ENCODE measurements at places on chromosomes 12 and 14.

DNA sequence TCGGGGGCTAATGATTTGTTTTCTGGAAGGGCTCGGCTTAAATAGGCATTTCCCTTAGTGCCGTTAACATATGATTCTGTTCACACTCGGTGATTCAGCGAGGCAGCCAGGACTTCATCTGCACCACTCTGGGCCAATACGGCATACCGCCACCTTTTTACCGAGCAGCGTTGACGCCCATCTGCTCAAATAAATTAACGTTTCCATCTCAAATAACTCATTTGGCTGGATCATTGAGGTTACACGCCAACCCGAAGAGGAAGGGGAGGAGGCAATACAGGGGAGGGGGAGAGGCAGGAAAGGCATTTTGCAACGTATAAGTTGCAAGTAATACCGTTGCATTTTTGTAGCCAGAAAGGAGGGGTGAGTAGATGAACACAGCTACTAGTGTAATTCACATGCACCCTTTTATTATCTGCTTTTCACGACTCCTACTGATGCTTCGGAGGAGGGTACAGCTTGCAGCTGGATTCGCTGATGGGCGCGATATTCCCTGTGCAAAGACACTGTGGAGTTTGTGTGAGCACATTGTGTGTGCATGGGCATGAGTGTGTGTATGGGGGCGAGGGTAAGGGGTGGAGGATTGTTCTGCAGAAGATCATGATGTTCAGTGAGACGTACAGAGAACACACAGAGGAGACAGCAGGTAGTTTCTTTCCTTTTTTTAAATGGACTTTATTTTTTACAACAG, 45.9 kb downstream of the MAP1LC3B2 start:
- no peak for DNase-seq

GRCh38 chr14:69612783-69613130, 1.4 kb downstream of the SUSD6 start:
- no peak for DNase-seq

- no peak for DNase-seq
These were observed 97.3 kb upstream of the RBM19 start for GRCh38 chr12:114063435-114063834.

DNA sequence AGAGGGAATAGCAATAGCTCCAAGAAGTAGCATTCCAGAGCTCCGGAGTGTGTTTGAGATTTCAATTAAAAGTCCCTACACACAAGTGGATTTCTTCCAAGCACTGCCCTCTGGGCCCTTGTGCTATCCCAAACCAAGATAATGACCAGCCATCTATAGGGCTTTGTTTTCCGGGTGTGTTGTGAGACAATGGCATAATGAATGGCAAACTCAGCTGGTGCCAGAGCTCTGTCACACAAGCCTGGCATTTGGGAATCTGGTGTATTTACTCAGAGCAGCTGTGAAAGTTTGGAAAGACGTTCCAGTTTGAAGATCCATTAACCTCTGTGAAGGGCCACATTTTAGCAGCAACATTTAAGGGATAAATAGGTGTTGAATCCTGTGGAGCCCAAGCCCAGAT, 61.2 kb upstream of the TMTC2 start:
- DNase-seq: no peak

DNA sequence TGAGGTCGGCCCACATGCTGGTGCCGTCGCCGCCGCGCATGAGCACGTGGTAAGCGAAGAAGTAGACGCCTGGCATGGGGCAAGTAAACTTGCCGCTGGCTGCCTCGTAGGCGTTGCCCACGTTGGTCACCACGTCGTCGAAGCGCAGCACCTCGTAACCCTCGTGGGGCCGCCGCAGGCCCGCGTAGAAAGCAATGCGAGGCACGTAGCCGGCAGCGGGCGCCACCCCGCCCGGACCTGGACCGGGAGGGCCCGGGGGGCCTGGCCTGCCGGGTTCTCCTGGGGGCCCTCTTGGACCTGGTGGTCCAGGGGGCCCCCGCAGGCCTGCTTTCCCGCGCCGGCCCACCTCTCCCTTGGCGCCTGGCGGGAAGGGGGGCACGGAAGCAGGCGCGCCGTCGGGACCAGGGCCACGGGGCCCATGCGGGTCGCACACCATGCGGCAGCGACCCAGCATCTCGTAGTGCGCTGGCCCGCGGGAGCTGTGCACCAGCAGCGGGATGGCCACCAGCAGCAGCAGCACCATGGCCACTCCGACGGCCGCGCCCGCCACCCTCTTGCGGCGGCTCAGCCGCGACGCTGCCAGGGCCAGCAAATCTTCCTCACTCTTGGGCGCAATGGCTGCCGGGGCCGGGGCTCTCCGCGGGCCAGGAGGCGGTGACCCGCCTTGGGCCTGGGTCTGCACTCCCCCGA, 888 bp downstream of the C1QL4 start:
- DNase-seq: no peak

DNA sequence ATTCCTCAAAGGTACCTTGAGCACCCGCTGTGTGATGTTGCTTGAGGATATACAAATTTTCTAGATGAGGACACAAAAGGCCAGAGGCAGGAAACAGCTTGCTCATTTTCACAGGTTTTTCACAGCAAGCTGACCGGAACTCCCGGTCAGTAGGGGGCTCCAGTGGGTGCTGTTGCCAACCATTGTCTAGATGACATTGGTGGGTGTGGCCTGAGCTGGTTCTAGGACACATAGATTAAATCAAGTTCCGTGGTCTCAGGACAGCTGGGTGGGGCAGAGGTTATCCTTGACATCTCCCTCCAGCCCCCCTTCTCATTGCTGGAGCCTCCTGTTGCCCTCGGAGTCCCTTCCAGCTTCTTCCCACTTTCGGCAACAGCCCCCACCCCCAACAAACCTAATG, 153.6 kb upstream of the FKBP4 start:
- no peak for DNase-seq

- no peak for DNase-seq
These were observed 451.9 kb upstream of the FBXO33 start for GRCh38 chr14:39884091-39884490.

DNA sequence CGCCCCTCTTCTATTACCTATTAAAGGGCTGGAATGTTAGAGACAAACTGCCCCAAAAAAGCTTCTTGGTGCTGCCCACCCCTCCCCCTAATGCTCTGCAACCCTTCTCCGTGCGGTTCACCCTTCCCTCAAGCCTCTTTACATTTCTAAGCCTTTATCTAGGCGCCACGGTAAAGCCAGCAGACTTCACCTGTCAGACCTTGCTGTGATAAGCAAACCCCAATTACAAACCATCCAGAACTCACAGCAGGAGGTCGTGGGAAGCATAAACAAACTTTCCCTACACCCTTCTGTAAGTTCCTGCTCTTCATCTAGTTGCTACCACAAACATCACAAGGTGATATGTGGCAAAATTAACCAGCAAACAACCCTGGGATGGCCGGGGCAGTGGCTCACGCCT, 56.8 kb downstream of the MOK start:
- DNase-seq: no peak

DNA sequence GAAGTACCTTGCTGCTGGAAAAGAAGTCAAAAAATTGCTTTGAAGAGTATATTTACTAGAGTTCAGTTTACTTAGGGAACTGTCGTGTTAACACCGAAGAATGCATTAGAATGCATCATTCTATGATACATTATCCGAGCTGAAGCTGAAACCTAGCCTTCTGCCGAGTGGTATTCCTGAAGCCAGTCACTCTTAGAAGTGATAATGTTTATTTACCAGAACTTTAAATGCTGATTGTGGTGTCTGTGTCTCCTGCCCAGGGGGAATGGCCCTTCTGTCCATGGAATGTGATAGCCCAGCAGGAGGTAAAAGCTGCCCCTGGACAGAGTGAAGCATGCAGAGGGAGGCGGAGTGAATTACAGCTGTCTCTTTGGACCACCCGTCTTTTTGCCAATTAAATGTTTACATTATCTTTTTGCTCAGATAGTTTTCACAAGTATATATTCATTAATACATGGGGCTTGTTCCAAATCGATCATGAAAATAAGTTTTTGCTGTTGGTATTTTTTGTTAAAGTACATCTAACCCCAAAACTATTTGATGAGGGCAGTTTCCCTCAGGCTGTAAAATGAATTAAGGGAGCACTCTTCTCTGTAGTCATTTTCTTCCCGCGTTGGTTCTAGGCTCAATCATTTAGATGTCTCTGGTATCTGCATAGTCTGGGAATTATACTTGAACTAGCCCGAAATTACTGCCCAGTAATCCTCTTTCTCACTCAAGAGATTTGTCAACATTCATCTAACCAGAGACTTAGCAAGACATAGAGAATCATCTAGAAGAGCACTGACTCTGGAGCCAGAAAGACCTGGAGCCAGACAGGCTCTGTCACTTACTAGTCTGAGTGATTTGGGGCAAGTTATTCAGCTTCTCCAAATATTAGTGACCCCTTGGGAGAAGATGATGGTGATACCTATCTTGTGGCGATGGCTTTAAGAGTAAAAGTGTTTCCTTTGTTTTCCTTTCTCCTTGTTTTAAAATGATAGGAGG, 147.6 kb downstream of the CRADD start:
- DNase-seq: no peak

DNA sequence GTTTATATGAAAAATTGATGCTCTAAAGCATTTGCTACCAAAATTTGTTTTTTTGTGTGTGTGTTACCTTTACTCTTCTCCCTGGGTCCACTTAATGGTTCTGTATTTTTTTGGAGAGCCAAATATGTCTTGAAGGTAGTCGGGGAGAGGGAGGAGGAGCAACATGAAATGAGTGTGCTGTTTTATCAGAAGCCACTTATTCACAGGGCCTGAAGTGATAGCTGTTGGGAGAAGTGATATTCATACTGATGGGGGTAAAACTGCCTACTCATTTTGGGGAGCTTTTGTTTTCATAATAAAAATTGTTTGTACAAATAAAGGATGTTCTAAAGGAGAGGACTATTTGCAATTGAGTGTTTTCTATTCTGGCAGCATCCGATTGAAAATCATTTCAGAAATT, 29.2 kb downstream of the CRADD start:
- no peak for DNase-seq

- DNase-seq: no peak
These were observed 123.3 kb downstream of the CEP83 start for GRCh38 chr12:94336211-94336925.

DNA sequence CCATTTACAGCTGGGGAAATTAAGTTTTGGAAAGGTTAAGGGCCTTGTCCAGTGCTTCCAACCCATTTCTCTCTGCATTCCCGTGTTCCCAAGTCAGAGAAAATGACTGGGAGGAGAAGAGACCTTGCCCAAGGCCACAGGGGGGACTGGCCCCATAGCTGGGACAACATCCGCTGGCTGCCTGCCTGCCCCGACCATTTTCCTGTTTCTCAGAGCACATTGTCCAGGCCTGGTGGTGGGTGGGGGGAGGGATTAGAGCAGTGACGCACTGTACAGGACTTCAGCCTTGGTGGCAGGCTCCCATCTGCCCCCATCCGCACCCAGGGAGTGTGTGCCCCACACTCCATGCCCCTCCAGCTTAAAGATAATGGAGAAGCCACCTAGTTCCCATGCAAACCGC, 27.7 kb downstream of the DIO3 start:
- DNase-seq: no peak

DNA sequence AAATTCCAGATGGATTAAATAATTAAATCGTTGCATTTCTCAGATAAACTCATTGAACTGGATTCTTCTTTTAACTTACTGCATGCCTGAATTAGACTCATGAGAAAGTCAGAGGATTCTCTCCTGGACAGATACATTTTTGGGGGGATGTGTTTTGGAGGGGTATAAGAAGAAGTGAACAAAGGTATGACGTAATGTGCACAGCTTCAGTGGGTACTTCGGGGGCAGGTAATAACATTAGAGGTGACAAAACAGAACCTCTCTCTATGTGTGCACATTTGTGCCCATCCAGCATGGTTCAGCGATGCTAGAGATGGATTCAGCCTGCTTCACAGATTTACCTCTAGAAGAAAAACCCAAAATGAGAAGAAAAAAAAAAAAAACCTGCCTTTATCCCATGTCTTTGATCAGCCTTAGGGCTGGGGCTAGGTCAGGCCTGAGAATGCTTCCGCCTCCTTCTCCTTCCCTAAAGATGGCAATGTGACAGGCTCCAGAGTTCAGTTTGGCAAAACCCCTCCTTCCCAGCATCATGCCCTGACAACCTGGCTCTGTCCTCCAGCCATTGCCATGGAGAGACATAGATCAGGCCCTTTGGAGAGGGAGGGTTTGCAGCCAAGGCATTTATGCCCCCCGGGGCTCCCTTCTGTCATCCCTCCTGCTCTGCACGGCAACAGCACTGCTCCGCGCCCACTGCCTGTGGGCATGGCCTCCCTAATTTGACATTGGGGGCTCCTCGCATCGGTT, 166.7 kb downstream of the KCNA5 start:
- no peak for DNase-seq

DNA sequence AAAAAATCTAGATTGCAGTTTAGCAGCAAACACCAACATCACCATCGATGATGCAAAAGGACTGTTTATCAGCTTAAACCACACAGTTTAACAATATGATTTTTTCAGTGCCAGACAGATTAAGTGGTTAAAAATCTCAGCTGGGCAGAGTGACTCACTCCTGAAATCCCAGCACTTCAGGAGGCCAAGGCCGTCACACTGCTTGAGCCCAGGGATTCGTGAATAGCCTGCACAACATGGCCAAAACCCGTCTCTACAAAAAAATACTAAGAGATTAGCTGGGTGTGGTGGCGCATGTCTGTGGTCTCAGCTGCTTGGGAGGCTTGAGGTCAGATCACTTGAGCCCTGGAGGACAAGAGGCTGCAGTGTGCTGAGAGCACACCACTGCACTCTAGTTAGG, 8.9 kb downstream of the RSRC2 start:
- no peak for DNase-seq

- no peak for DNase-seq
These were observed 21.1 kb upstream of the WDR89 start for GRCh38 chr14:63662776-63663175.

DNA sequence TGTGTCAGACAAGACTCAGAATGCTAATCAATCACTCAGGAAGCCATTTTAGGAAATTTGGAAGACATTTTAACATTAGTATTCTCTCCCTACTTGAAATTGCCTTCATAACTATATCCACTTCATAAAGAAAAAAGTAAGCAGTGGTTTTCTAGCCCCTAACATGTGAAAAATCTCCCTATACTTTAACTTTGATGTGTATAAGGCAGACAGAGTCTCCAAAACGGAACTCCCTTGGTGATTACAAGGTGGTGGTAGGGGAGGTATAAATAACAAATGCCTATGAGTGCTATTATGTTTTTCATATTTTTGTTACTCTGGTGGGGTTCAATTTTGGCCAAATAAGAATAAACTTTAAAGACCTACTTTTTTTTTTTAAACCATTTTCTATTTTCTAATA, 300.3 kb downstream of the BTG1 start:
- no peak for DNase-seq

- no peak for DNase-seq
These were observed 164.9 kb downstream of the DYRK2 start for GRCh38 chr12:67813456-67813904.

- DNase-seq: no peak
These were observed 1187.3 kb upstream of the TMEM132C start for GRCh38 chr12:127079636-127080035.
